ENCODE measurements at places on chromosomes 6 and 20. TPM values are rescaled to one million over a fixed set of nuclear protein-coding genes. Genes with fewer than 3 reads are reported as not detected.
A peak's percentile ranks its signal among the peaks of the same experiment; 100 is the strongest.

The BPIFA1 gene
- not detected for total RNA-seq

The DLK2 gene
- total RNA-seq, result 24.8 TPM

The ISM1 gene
- total RNA-seq, result 4.5 TPM

The WFDC11 gene
- total RNA-seq, result not detected

- H3K4me1 ChIP-seq, result peaks cover 17% of the 10 kb centered on the region
- no peaks in the 10 kb centered on the region for H3K36me3 ChIP-seq
- H3K27me3 ChIP-seq, result peaks cover under 1% of the 10 kb centered on the region
- no peak overlapping the region for H3K27ac ChIP-seq
Observed at GRCh38 chr6:6407071-6407741, 86.7 kb upstream of the F13A1 start.

- H3K27me3 ChIP-seq, result no peaks in the 10 kb centered on the region
- DNase-seq, result no peak
- no peak overlapping the region for H3K27ac ChIP-seq
- H3K4me3 ChIP-seq, result no peak overlapping the region
Observed at GRCh38 chr20:49856904-49857303, 44.3 kb downstream of the SLC9A8 start.

GRCh38 chr20:572727-573126 is 29.1 kb upstream of the CSNK2A1 start:
- H3K27me3 ChIP-seq, result peaks cover 87% of the 10 kb centered on the region
- H3K36me3 ChIP-seq, result no peaks in the 10 kb centered on the region
- no peak overlapping the region for H3K4me3 ChIP-seq
- no peak overlapping the region for H3K27ac ChIP-seq
- no peak for DNase-seq

- DNase-seq, result no peak
- no peaks in the 10 kb centered on the region for H3K36me3 ChIP-seq
- peaks cover 68% of the 10 kb centered on the region for H3K4me1 ChIP-seq
- H3K27me3 ChIP-seq, result peaks cover 3% of the 10 kb centered on the region
- H3K27ac ChIP-seq, result peak overlapping the region; percentile 72
Observed at GRCh38 chr20:38875175-38875993, 50.8 kb upstream of the FAM83D start.

GRCh38 chr6:1027109-1027794 is 284.6 kb upstream of the FOXQ1 start:
- H3K4me3 ChIP-seq, result no peak overlapping the region
- H3K27ac ChIP-seq, result peak overlapping the region; percentile 39
- H3K36me3 ChIP-seq, result no peaks in the 10 kb centered on the region
- DNase-seq, result no peak
- H3K27me3 ChIP-seq, result no peaks in the 10 kb centered on the region
- no peaks in the 10 kb centered on the region for H3K4me1 ChIP-seq
